Stimulated activated naive CD4-positive, alpha-beta T cell (primary cell): ENCODE measurements at places on chromosomes 5 and 9.

- DNase-seq = no peak
Measured at GRCh38 chr5:93580927-93581445, at the start of gene NR2F1-AS1. Gene NR2F1-AS1 (minus strand): TSS chr5:93581219.

DNA sequence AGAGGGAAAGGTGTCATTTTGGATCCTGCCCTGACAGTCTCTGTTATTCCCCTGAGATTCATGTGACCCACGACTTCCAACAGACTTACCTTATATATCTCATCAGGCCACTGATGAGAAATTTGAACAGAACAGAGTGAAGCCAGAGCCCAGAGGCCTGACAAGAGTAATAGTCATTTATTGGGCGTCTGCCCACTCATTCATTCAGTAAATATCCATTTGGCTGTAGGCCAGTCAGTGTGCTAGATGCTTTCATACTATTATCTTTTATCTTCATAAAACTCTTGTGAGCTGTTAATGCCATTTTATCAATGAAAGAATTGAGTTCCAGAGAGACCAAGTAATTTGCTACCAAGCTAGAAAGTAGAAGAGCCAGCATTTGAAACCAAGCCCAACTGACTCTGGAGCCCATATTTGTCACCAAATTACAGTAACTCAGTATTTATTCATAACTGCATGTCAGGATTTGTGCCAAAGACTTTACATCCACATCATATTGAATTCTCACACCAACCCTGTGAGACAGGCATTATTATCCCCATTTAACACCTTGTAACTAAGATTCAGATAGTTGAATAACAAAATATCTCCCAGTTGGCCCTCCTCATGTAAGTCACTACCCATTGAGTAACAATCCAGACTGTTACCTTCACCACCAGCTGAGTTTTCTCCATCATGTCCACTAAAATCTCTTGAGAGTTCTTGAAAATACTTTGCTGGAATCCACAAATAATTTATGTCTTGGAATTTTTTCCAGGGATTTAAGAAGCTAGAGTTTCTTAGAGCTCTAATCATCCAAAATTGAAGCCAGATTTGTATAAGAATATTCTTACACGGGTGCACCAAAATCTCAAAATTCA, 2.5 kb downstream of the PTPDC1 start:
- no peak for DNase-seq

- DNase-seq = no peak
Measured at GRCh38 chr9:76655971-76656370, 108.3 kb upstream of the PCA3 start.

DNA sequence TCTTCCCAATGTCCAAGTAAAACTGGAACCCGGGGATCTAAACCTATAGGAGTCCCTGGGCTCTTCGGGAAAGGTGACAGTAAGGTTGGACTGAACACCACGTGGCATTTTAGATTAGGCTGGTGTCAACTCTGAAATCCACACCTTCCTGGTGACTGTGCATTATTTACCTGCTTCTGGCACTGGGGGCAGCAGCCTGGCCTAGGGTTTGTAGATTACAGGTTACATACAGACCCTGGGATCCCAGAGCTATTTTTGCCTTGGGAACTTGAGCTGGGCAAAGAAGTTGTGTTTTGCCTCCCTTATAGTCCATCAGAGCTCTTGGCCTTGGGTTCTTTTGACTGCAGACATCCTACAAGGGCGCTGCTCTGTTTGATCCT, 173.2 kb downstream of the DAB2IP start:
- DNase-seq = no peak

DNA sequence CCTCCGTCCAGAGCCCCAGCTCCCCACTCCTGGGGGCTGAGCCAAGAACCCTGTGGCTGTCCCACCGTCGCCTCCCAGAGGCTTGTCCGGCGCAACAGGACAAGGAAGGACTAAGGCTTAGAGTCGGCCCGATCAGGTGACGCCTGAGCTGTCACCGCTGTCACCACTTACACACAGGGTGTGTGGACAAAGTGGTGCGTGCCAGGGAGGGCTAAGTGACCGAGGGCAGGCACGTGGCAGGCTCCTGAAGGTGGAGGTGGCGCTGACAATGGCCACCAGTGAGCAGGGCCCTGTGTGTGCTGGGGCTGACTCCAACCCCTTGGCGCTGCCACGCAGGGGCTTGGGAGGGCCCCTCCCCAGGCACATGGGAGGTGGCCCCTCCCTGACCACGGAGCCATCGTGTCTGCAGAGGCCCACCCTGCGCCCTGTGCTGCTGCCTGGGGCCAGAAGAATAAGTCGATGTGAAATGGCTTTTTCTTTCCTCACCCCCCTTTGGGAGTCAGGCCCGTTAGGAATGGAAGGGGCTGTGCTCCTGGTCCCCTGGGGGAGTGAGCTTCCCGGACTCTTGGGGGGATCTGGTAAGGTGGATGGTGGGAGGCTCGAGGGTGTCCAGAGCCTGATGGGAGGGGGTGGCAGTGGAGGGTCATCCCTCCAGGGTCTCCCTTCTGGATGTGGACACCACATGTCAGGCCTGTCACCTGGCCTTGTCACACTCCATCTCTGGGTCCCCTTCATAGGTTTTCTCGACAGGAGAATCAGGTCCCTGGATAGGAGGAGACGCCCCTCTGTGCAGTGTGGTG, 2.6 kb upstream of the GPSM1 start:
- no peak for DNase-seq

DNA sequence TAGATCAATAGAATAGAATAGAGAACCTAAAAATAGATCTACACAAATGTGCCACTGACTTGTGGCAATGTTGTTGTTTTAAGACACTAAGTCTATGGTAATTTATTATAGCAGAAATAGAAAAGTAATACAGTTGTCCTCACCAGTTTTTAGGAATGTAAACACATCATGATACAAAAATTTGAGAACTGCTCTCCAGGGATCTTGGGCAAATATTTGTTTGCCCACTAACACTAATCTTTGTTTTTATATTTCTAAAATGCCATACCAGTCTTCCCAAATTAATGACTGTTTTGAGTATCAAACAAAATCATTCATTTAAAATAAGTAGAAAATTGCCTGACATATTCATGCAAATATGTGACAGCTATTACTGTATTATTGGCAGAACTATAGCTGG, 297.6 kb downstream of the BRINP1 start:
- no peak for DNase-seq

GRCh38 chr5:94181895-94182294, 436.5 kb downstream of the KIAA0825 start:
- DNase-seq = no peak

DNA sequence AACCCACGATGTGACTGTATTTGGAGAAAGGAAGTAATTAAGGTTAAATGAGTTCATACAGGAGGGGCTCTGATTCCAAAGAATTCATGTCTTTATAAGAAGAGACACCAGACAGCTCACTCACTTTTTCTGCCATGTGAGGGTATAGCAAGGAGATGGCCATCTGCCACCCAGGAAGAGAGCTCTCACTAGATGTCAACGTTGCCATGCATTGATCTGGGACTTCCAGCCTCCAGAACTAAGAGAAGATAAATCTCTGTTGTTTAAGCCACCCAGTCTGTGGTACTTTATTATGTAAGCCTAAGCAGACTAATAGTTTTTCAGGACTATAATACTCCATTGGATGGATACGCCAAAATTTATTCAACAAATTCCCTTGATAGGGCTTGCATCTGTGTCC, 89.8 kb upstream of the RAD23B start:
- no peak for DNase-seq

DNA sequence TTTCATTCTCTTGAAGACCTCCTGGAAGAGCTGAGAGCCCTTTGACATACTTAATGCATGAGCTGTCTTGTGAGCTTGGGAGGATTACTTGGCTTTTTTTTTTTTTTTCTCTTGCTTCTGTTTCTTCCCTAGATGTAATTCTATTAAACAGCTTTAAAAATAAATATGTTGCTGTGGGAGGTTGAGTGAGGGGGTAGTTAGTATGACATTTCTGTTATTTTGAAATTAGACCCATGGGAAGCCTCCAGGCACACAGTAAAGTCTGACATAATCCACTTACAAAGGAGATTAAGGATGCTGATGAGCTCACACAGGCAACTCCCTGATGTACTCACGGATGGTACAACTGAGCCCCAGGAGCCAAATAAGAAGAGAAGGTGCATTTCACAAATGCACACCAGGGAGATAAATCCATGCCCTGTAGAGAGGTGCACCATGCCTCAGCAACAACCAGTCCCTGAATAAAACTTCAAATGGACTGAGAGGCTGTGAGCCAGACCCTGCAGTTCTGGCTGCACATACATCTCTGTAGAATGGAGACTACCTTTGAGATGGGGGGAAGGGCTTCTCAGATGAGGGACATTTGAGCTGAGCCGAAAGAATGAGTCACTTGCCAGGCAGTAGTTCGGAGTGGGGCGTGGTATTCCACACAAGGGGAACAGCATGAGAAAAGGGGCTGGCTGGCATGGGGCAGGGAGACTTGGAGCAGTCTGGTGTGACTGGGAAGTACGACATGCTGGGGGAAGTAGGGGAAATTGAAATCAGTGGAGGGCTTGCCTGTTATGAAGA, 68.7 kb downstream of the ACTL7B start:
- DNase-seq = no peak

DNA sequence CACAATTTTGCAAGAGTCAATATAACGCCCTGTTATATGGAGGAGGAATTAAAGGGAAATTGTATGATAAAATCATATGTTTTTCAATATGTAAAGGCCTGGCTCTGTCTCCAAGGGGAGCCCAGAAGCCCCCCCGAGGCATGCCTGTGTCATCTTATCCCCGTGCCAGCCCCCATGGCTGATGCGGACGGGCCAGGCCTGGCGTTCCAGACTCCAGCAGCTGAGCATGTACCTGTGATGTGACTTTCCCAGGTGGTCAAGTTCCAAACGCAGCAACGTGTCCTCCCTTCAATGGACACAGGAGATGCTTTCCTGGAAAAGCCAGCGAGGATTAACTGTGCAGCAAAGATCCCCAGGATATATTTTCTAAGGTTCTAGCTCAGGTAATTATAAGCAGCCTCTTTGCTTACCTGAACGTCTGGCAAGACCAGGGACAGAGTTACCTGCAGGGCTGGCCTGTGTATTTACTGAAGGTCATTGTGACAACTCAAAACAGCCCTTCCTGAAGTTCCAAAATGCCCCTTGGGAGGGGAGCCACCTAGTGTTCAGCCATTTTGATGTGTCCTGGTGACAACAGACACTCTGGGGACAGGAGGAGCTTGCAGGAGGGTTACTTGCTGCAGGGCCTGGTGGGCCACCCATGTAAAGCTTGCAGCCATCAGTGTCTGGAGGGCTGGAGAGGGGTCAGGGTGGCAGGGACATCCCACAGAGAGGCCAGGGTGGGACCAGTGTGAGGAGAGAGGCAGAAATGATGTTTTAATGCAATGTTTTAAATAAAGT, 53.3 kb upstream of the RNU6ATAC start:
- DNase-seq = no peak

DNA sequence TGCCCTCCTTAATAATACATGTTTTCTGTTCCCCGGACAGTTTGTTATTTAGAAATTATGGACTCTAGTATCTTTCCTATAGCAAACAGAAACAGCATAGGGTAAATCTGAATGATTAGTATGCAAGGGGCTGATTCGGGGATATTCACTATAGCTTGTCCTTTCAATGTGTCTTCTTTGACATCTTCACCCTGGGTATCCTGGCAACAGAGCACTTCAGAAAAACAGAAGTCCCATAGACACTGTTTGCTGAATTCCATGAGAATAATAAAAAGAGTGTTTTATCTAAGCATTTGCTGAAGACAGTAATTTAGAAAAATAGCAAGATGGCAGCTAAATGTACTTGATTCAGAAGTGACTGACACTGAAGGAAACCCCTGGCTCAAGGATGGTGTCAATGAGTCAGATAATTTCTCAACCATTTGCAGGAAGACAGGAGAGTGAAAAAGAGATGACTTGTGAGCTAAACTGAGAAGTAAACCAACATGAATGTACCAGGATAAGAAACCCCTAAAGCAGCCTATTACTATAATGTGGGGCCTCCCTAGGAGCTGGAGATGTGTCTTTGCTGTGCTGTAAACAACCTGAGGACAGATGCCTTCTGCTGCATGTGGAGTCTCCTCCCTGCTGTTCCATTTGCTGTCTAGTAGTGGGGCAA, 246.2 kb downstream of the MAN2A1 start:
- no peak for DNase-seq

- no peak for DNase-seq
Measured at GRCh38 chr5:763998-764781, 20.3 kb downstream of the ZDHHC11B start.

DNA sequence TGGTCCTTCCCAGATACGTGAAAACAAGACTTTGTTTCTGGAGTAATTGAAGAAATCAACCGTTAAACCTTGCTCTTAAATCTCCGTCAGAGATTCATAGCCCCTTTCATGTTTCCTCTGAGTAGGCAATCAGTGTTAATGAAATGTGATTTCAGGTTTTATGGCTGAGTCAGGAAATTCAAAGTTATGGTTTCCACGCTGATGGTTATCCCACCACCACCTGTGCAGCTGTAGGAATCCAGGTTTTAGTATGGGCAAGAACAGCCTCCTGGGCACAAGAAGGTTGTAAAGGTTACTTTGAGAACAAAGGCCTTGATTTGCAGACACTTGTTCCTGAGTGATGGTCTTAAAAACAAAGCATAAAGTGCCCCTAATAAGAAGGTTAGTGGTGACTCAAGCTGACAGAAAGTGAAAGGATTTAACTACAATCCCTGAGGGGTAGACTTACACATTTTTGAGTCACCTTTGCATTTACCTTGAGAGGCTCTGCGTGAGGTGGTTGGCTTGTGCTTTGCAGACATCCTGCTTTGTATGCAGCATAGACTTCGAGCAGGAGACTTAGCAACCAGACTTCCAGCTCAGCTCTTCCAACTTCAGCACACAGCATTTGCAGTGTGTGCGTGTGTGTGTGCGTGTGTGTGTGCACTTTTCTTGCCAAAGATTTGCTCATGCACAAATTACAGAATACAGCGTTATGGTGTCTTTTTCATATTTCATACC, 159.6 kb downstream of the TLE4 start:
- no peak for DNase-seq

DNA sequence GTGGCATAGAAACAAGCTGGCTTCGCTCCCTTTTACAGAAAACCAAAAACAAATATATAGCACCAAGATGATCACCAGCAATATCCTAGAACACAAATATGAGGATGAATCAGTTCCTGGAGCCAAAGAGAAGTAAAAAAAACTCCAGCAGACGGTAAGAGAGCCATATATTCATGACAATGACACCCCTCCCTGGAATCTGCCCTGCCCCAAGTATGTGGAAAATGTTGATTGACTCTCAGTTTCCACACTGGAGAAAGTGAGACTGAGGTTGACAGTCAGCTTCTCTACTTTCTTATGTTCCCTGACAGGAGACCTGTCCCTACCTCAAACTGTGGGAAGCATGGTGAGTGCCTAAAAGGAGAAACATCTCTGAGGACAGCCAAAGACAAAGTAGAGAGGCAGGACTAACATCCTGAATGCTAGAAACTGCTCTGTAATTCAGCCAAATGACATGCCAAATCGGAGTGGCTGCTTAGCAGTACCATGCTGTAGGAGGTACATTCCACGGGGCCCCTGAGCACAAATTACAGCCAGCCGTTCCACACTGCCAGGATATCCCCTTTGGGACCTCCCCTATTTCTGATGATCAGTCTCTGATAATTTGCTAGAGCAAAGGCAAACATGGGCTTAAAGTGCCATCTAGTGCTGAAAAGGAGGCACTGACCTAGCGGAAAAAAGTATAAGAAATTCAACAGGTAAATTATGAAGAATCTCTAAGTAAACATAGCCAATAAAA, 424.0 kb upstream of the RGMB start:
- no peak for DNase-seq

- DNase-seq = no peak
Measured at GRCh38 chr9:5543875-5544702, 33.8 kb downstream of the PDCD1LG2 start.

- no peak for DNase-seq
Measured at GRCh38 chr5:108074626-108075025, 307.3 kb downstream of the FBXL17 start.

GRCh38 chr5:90503596-90503995, 25.8 kb downstream of the LYSMD3 start:
- DNase-seq = no peak

GRCh38 chr5:17105744-17106418, 111.5 kb upstream of the BASP1 start:
- DNase-seq = no peak
